A549 (cell line): ENCODE measurements at places on chromosomes 6 and 20.
A peak's percentile ranks its signal among the peaks of the same experiment; 100 is the strongest.

DNA sequence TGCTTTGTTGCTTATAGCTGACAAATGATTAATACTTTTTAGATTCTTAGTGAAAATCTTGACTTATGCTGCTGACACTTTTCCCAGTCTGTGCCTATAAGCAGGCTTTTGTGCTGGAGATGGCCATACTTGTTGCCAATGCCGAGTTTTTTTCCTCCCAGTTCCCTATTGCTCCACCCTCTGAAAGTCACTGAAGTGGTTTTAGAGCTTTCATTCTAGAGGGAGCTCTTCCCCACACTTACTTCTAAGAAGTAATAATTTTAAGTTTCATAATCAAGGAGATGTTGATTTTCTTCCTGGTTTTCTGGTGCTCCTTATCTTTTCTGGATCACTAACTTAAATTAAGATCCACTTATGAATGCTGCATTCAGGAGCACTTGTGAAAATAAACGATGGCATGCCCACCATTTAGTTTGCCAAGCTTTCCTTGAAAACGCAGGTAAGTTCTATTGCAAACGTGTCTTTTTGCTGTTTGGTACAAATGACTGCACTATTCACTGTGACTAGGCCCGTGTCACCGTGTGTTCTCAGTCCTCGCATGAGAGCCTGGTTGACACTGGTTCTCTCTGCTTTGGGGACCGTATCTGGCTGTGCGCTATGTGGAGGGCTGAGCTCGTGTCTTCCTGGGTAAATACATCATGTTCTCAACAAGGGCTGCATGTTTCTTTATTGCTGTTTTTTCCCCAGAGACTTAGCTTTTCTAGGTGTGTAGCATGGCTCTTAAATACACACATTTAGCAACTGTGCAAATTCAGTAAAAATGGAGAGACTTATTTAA is 50.2 kb downstream of the GFRA4 start:
- DNase-seq = peak; percentile 20

GRCh38 chr6:30998785-30999184 is 11.5 kb upstream of the MUC22 start:
- DNase-seq = no peak

GRCh38 chr6:167272696-167273379 is 18.3 kb upstream of the UNC93A start:
- no peak for DNase-seq

- no peak for DNase-seq
These were observed 301.9 kb downstream of the UTRN start for GRCh38 chr6:144586986-144587385.

DNA sequence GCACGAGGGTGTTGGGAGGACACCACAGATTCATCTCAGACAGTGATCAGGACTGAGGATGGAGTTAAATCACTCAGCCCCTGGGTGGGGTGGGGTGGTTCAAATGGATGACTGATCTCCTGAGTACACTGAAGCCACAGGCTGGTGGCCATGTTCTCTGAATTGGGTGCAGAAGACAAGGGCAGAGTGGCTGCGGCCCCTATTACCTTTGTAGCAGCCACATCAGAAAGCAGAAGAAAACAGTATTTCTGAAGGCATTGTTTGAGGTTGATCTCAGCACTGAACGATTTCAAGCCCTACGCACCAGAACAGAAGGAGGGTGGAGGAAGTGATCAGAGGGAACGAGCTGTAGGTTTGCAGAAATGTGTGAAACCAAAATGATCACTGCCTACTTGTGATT is 71.6 kb downstream of the SH3BGRL2 start:
- no peak for DNase-seq

GRCh38 chr6:25556516-25556915 is 95.5 kb upstream of the SCGN start:
- peak; percentile 71 for DNase-seq
